Stimulated activated CD4-positive, alpha-beta T cell treated with anti-CD3 and anti-CD28 coated beads, Interleukin-4, amount 100 ng/mL, for 24 hours (primary cell): ENCODE measurements at places on chromosomes 16 and 17.

GRCh38 chr17:66455060-66455459, 152.6 kb downstream of the PRKCA start:
- DNase-seq, result no peak

DNA sequence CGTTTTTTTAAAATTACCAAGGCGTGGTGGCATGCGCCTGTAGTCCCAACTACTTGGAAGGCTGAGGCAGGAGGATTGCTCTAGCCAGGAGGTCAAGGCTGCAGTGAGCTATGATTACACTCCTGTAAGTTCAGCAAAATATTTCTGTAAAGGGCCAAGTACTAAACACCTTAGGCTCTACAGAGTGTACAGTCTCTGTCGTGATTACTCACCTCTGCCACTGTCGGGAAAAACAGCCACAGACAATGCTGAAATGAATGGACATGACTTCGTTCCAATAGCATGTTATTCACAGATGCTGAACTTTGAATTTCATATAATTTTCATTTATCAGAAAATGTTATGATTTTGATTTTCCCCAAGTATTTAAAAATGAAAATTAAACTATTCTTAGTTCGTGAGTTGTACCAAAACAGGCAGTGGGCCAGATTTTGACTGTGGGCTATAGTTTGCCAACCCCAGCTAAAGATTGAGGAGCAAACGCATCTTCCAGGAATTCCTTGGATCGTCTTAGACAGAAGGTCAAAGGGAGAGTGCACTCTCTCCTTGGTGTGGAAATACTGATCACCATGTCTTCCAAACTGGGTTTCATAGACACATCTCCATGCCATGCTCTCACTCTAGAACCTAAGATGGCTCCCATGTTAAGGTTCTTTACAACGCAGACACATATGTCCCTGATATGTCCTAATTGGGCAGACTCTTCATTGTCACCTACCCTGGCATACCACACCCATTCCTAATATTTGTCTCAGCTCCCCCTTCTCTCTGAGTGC, 89.5 kb downstream of the MARF1 start:
- DNase-seq, result peak; percentile 21

GRCh38 chr16:4330277-4330874, 14.5 kb downstream of the GLIS2 start:
- DNase-seq, result peak; percentile 76

DNA sequence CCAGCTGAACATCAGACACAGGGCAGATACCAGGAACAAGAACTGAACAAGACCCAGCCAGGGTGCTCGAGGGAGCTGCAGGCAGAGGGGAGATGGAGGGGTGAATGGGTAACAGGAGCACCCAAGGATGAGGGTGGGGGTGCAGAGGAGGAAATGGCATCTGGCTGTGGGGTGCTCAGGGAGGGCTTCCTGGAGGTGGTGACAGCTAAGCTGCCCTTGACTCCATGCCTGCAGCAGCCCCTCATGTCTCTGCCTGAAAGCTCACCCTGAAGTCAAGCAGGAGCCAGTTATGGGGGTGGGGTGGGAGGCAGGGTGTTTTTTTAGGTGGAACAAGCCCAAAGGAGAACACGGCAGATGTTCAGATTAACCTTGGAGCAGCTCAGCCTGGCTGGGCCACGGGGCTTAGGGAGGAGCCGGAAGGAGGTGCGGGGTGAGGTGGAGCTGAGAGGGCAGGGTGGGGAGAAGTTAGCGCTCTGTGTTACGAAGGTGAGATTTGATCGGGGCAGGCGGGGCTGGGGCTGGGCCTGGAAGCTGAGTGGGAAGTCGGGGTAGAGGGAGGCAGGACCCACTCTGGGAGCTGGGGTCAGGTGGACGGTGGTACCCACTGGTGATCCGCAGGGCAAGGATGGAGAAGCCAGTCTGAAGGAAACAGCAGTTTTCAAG, 143.0 kb downstream of the ENGASE start:
- no peak for DNase-seq

- no peak for DNase-seq
Measured at GRCh38 chr16:81746566-81746965, 32.5 kb upstream of the PLCG2 start.

DNA sequence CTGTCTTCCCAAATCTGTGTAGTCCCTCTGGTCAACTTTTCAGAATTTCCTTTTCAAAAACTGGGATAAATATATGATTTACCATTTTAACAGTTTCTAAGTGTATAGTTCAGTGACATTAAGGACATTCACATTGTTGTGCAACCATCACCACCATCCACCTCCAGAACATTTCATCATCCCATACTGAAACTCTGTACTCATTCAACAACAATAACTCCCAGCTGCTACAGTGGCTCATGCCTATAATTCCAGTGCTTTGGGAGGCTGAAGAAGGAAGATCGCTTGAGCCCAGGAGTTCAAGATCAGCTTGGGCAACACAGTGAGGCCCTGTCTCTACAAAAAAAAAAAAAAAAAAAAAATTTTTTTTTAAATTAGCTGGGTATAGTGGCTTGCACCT, 131.0 kb downstream of the AATF start:
- DNase-seq, result no peak

GRCh38 chr16:6279286-6279685, 1053.4 kb upstream of the RBFOX1 start:
- DNase-seq, result no peak

GRCh38 chr16:26645614-26646013, 421.1 kb upstream of the C16orf82 start:
- peak; percentile 35 for DNase-seq

- DNase-seq, result no peak
Measured at GRCh38 chr16:27749547-27749875, 199.6 kb downstream of the KATNIP start.

- DNase-seq, result peak; percentile 65
Measured at GRCh38 chr16:3095869-3096268, 3.2 kb downstream of the ZSCAN10 start.

- DNase-seq, result no peak
Measured at GRCh38 chr16:63216696-63217423, 1180.6 kb upstream of the CDH8 start.

DNA sequence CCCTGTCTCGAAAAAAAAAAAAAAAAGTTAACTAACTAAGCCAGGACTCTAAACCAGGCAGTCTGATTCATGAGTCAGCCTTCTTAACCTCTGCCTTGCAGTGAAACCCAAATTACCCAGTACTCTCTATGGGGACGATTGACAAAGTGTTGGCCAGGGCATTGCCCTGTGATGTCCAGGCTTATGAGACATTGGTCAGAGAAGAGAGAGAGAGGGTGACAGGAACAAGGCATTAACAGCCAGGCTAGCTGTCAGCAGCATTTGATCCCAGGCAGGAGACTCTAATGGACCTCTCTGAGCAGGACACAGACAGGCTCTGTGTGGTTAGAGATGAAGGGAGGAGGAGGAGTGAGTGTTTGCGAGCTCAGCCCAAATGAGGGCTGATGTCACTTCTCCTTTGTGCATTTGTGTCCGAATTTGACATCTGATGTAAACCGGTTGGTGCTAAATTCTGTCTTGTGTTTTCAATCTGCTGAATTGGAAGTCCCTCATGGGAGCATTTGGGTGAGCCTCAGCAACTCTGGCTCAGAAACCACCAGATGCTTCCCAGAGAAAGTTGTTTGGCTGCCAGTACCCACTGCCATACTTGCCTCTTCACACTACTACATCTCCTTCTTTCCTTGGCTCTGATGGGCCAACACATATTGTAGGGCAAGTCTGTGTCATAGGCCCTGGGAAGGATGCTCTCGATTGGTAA, 4.3 kb upstream of the MYL4 start:
- DNase-seq, result peak; percentile 22

DNA sequence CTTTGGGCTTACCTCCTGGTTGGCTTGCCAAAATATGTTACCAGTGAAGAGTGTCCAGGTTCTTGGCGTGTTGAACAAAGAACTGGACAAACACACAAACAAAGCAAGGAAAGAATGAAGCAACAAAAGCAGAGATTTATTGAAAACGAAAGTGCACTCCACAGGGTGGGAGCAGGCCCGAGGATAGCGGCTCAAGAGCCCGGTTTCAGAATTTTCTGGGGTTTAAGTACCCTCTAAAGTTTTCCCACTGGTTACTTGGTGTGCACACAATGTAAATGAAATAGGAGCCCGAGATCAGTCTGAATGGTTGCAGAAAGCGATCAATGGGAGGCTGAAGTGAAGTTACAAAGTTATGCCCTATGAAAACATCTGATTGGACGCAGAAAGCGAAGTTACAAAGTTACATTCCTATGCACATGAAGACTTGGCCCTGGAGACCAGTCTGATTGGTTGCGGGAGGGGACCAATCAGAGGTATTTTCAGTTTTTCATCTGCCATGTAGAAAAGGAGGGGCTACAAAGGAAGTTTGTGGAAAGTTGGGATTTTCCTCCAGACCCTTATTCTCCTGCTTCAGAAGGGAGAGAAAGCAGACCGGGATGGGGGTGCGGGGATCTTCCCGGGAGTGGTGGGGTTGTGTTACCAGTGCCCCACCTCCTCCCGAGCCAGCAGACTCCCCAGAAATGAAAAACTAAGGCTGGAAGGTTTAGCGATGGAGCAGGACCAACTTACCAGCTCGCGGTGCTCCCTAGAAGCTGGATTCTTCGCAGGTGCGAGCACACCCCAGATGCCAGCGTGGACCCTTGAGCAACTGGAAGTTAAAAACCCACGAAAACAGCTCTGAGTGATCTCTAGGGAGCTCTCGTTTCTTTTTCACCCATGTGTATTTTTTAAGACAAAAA, at the start of gene SLFN12:
TSS of gene SLFN12 (minus strand) at position 325 of the 899 bp plus-strand sequence. CDS start 9,472 bp downstream, outside the sequence.
- peak; percentile 56 for DNase-seq

- no peak for DNase-seq
Measured at GRCh38 chr17:77684803-77685798, 273.4 kb upstream of the TNRC6C start.

DNA sequence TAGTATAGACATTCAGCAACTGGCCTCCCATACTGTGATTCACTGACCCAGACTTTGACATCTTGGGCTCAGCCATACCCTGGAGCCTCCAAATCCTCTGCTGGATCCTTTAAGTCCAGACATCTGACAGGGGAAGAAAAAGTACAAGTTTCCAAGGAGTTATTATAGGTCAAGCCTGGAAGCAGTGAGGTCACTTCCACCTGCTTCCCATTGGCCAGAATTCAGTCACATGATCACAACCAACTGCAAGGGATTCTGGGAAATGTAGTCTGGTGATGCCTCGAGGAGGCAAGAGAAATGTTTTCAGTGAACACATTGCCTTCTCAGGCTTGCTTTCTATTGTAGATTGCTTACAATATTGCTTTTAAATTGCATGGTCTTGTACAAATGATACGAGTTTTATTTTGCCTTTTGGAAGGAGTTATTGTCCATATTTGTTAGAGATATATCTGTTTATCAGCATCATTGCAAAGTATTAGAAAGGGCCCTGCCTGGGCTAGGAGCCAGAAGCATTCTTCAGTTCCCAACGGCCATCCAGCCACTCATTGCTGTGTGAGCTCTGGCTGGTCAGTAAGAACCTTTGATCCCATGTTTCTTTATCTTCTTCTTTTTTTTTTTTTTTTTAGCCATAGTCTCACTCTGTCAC, 696.9 kb downstream of the WWOX start:
- peak; percentile 36 for DNase-seq

DNA sequence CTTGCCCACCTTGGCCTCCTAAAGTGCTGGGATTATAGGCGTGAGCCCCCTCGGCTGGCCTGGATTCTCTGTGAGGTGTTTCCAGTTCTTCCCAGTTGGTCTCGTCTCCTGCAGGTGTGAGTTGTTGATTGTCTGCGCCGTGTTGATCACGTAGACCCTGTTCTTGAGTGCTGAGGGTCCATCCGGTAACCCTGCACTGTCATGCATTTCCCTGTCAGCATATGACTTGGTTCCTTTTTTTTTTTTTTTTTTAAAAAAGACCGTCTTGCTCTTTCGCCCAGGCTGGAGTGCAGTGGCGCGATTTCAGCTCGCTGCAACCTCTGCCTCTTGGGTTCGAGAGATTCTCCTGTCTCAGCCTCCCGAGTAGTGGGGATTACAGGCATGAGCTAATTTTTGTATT, 17.3 kb downstream of the MGRN1 start:
- no peak for DNase-seq

- no peak for DNase-seq
Measured at GRCh38 chr16:69767459-69768229, 5.5 kb downstream of the WWP2 start.

GRCh38 chr17:2854143-2855055, 58.2 kb downstream of the RAP1GAP2 start:
- peak; percentile 15 for DNase-seq
